Esophagus squamous epithelium (tissue), 5 donors: ENCODE measurements at places on chromosomes 16 and 17.

- DNase-seq = no peak
Observed at GRCh38 chr16:84919708-84920107, 91.6 kb downstream of the ZDHHC7 start.

DNA sequence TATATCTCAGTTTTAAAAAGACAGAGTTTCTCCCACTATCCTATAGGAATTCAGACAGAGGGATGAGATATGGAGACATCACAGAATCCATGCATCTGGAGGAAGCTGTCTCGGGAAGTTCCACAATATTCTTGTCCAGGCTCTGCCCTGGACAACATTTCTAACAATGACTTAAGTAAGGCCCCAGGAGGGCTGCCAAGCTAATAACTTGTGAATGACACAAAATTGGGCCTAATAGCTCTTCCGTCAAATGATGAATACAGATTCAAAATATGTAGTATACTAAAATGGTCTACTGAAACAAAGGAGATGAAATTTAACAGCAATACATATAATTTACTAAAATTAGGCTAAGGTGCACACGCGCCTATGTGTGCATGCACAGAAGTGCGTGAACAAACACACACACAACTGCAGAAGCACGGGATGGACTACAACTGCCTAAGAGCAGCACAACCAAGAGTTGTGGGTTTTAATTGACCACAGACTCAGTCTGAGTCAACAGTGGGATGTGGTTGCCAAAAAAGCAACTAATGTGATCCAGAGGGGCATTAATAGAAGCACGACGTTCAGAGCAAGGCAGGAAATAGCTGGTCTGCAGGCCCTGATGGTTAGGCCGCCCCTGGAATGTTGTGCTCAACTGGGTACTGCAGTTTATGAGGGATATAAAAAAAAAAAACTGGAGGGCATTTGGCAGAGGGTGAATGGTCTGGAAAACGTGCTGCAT lies 26.3 kb upstream of the HS3ST2 start:
- DNase-seq = no peak

DNA sequence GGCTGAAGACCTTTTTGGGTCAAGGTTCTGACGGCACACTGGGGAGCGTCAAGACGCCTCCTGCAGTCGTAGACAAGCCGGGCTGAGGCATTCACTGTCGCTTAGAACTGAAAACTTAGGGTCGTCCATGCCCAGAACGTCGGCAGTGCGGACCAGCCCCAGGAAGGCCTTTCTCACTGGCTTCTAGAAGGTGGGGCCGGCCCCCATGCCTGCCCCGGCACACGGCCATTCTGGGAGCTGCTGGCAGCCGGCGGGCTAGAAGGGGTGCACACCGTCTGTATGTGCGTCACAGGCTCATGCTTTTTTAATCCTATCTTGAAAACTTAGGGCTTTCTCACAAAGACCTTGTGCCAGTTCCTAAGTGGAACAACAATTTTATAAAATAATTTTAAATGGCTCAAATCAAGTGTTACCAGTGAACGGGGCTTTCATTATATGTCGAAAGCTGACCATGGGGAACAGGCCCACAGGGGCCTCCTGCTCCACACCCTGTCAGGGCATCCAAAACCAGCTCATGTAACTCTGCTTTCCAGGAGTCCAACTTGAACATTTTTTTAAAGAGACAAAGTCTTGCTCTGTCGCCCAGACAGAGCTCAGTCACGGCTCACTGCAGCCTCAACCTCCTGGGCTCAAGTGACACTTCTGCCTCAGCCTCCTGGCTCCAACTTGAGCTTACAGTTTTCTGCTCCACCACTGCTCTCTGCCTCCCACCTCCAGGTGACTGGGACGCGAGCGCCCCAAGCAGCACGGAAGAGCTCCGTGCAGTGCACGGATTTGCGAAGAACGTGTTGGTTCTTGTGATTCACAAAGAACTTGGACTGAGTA lies 111.2 kb downstream of the ANKRD11 start:
- no peak for DNase-seq

DNA sequence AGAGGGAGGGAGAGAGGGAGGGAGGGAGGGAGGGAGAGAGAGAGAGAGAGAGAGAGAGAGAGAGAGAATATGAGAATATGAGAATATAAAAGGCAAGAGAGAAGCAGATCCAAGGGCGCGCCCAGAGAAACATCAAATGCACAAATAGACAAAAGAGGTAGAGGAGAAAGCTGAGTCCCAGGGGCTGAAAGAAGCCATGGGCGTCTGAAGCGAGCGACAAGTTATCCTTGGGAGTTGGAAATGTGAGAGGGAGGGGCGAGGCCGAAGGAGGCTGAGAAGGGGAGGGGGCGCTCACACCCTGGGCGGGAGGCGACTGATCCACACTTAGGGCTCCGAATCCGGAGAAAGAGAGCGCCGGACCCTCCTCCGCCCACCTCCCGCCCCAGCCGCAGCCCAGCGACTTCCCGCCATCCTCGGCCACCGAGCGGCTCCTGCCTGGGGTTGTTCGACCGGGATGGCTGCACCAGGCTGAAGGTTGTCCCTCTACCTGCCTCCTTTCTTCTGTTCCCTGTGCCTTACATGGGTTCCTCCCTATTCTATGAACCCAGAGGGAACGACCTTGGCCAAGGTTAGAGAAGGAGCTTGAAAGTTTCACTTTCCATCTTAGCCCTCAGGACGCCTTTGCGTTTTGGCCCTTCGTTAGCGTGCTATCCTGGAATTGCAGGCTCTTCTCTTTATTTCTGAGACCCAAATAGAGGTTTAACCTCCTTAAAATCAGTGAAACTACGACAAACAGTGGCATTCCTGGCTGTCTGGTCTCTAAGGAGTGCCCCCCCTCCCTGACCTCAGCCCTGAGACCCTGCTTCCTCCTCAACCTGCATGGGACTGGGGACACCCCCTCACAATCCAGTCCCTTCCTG lies 21.2 kb upstream of the HOXB9 start:
- DNase-seq = no peak

- no peak for DNase-seq
Observed at GRCh38 chr16:84806256-84806889, 13.4 kb upstream of the CRISPLD2 start.

DNA sequence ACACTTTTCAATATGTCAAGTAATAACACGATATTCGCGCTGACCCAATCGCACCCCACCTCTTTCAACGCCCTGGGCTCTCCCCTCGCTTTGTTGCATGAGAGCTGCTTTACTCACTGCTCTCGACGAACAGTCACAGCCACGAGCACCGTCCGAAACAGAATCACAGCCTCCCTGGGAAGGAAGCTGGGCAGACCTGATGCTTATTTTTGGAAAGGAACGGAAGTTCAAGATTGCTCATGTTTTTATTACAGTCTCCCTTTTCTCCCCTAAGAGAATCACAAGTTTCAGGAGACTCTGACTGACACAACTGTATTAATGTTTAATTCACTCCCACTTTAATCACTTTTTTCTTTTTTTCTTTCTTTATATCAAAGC lies 67.8 kb downstream of the ANKRD11 start:
- no peak for DNase-seq

DNA sequence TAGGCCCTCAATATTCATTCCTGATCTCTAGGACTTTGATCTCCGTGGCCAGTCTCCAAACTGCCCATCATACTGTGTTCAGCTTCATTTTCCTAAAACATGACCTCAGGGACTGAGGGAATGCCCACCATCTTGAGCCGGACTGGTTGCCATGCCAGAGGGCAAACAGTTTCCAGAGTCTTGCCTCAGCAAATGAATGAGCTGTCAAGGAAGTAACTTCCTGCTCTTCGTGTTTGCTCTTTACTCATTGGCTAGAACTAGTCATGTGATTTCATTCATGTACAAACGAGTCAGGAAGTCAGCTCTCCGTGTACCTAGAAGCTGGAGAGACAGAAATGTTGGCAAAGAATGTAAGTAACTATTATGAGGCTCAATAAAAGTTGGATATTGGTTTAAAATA lies 50.2 kb downstream of the ANKFN1 start:
- no peak for DNase-seq

GRCh38 chr17:58195518-58196123 lies 3.1 kb downstream of the EPX start:
- no peak for DNase-seq

- DNase-seq = no peak
Observed at GRCh38 chr16:56195151-56195550, 3.9 kb downstream of the GNAO1 start.

DNA sequence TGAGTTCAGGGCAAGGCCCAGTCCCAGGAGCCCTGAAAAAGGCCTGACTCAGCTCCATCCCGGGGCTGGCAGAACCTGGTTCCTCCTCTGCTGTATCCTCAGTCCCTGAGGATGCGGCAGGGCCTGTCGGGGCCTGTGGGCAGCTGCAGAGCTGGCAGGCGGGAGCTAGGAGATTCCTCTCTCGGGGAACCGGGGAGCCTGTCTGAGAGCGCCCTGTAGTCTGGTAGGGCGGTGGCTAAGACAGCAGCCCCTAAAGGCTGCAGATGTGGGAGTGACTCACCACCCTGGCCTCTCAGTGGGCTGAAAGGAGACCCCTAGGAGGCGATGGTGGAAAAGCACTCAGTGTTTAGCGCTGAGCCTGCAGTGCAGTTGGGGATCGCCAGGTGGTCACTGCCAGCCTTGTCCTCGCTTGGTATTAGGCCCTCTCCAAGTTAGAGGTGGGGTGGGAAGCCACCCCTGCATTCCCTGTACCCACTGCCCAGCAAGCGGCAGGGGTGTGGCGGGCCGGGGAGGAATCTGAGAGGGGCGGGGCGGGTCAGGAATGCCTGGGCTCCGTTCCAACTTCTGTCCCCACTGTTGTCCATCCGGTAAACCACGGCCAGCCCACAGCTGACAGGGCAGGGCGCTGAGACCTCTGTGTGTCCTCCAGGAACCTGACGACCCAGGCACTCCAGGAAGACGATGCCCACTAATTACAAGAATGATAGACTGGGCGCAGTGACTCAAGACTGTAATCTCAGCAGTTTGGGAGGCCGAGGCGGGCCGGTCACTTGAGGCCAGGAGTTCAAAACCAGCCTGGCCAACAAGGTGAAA lies 29.5 kb upstream of the CDH1 start:
- no peak for DNase-seq

- no peak for DNase-seq
Observed at GRCh38 chr16:88764913-88765349, 20.1 kb downstream of the PIEZO1 start.
